ENCODE measurements at places on chromosomes 7 and 10.

DNA sequence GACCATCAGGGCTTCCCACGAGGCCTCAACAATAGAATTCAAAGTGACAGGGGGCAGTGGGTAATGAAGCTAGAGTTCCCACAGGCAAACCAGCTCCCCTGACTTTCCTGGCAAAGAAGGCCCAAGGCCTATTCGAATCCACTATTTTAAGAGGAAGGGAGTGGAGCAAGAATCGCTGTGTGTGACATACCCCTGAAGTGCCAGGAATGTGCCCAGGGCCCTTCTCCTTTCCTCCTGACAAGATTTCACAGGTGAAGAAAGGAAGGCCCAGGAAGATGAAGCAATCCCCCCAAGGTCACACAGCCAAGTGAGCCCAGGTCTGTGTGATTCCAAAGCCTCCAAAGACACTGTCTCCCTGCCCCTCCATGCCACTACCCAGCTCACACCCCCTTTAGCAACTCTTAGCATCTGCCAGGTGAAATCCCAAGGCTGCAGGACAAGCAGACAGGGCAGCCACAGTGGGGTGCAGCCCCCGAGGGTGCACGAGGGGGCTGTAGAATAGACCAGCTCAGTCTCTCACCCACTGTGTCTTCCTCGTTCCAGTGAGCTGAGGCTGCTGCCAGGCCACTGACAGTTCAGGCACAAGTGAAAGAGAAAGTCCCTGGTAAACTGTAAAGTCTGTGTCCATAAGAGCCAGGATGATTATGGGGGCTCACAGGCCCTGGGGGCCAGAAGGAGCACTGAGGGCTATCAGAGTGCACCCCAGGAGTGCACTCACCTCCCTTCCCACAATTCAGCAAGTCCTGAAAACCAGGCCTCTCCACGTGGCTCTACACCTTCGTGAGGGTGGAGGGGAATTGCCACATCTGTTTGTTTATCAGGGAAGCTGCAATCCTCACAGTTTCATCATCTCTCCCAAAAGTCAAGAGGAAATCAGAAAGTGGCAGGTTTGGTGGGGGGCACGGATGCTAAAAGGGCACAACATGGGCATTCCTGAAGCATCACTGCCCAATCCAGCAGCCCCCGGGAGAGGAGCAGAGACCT, 70.8 kb upstream of the ZMIZ1 start:
- no peak for DNase-seq

DNA sequence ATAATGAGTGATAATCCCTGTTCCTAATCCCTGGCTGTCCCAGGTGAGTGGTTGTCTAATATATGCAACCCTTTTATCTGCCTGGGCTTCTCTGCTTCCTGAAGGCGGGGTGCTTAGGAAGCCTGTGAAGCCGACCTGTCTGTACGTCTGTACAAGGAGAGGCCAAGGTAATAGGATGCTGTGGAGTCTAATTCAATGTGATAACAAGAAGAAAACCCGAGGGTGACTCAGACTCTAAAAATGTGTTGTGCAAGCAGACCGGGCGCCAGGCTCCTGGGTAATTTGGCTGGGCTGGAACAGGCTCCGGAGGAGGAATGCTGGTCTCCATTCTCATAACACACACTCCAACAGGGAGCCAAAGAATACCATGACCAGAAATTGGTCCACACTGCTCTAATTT, 43.6 kb downstream of the THNSL1 start:
- no peak for DNase-seq

DNA sequence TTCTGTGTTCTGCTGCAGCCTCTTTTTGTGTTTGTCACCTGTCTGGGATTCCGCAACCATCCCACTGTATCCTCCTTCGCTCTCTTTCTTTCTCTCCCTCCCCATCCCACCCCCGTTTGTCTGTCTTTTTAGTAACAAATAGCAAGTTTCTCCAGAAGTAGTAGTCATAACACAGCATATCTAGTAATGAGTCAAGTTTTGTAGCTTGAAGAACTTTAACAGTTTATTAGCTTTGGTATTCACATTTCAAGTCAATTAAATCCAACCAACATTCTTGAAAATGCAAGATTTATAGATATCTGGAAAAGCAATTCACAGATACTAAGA, 154.1 kb upstream of the MTPN start:
- DNase-seq, result no peak

DNA sequence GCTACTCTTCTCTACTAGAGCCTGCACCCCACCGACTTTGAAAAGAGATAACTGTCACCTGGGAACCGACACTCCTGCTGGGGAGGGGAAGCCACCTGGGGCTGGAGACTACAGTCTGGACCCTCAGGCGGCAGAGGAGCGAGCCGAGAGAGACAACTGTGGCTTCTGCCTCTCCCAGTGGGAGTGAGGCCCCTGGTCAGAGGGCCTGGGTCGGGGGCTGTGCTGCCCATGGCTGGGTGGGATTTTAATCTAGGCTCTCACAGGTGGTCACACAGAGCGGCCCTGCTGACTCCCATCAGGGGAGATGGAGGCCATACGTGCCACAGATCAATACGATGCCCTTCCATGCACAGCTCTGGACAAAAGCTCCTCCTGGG, 372.1 kb downstream of the DNAJB6 start:
- no peak for DNase-seq

DNA sequence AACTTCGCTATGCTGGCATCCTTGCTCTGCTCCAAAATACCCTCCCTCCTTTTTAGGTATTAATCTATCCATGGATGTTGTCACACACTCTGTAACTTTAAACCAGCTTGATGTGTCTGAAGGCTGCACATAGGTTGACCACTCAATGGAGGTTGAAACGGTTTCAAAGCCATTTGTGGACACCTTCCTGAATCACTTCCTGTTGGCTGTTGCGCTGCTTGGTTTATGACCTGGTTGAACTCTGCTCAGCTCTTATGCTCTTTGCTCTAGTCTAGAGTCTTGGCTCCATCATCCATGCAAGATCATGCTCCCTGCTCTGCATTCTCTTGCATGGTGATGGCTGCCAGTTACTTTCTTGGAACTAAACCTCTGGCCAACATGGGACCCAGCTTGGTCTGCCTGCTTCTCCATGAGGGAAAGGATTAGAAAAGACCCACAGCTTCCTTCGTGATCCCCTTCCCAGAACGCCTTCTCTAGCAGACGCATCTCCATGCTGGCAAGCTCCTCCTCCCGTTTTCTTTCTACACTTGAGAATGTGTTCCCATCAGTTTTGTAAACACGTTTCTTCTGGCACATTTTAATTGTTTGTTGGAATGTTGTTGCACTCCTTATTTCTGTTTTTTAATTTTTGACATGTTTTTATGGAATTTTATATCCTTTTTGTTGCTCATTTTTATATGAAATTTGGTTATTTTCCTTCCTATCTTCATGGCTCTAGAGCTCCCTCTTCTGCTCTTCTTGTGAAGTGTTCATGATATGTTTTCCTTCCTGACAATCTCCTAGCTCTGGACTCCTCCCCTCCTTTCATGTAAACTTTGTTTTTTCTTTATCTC, 149.8 kb downstream of the XPNPEP1 start:
- no peak for DNase-seq

DNA sequence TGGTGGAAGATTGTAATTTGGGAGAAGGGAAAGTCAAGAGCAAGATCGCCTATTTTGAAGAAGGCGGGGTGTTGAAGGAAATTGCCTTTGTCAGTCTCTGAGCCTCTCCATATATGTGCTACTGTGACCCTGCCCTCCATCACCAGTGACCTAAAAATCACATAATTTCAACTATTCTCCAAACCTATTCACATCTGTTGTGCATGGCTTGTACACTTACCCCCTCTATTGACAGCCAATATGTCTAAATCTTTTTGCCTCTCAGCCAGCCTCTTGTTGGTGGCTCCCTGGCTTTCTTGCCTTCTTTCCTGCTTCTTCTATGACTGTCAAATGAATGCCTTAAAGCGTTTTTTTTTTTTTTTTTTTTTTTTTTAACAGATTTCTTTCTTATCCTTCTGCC, 295.6 kb downstream of the AUTS2 start:
- no peak for DNase-seq

DNA sequence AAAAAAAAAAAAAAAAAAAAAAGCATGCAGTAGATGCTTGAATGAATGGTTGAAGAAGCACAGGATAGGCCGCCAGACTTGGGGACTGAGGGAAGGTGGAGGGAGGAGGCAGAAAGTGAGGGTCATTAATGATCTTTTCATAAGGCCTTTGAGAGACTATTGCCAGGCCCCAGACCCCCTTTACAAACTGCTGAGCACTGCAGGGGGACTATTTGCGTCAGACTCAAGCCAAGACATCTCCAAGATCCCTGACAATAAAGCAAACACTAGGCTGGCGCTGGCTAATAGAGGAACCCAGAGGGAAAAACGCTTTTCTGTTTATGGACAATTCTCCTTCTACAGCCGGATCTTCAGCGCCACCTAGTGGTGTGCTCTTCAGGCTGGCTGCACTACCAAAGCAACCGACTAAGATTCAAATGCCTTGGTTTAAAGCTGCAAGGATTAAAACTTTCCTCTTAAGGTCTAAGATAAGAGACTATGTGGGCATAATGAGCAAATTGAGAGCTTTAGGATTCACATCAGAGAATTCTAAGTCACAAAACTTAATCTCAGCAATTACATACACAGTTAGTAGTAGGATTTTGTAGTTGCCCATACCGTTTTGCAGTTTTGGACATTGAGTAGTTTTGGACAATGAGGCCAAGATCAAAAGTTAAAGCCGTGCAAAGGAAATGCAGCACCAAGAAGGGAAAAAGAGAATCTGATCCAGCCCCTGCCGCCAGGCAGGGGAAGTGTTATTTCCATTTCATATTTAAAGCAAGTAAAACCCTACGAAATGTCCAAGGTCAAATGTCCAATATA, 17.9 kb upstream of the AGK start:
- peak; percentile 17 for DNase-seq

DNA sequence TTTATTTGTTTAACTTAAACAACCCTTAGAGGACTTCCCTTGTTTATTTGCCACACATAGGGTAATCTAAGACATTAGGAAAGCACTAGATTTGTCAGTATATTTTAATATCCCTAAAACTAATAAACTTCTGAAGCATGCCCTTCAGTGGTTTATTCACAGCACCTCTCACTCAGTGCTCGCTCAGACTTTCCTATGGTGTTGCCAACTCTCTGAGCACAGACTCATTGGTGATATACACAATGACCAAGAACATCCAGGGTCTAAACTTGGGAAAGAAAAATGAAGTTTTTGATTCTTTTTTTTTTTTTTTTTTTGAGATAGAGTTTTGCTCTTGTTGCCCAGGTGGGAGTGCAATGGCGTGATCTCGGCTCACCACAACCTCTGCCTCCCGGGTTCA, 82.2 kb downstream of the RAB11FIP2 start:
- no peak for DNase-seq

- no peak for DNase-seq
Measured at GRCh38 chr7:80311313-80311712, 176.7 kb downstream of the GNAI1 start.

DNA sequence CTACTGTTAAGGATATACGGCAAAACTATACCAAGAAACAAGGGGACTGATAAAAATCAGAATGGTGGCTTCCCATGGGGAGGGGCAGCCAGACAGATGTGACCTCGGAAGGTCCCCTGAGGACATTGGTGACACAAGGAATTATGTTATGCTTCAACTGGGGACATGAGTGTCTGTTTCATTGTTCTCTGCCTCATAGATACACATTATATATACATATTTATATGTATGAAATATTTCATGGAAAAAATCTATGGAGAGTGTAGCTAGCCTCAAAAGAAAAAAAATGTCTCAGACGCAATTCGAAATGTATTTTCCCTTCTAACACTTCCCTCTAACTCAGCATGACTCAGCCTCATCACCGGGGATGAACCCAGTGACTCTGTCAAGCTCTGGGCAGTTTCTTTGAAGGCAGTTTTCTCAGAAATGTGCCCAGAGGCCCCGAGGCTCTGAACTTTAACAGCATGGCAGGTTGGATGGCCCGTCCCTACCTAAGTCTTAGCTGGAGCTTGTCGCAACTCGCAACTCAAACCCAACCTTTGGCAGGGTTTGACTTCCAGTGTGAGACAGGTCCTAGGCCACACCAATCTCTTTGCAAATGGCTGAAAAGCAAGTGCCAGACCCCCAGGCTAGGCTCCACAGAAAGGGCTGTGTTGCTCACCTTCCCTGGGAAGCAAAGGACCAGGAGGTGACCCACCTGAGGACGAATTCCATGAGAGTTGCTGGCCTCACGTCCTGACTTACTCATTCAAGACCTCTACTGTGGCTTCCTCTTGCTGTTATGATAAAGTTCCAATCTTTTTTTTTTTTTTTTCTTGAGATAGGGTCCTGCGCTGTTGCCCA, 86.9 kb downstream of the CARD11 start:
- DNase-seq, result no peak

DNA sequence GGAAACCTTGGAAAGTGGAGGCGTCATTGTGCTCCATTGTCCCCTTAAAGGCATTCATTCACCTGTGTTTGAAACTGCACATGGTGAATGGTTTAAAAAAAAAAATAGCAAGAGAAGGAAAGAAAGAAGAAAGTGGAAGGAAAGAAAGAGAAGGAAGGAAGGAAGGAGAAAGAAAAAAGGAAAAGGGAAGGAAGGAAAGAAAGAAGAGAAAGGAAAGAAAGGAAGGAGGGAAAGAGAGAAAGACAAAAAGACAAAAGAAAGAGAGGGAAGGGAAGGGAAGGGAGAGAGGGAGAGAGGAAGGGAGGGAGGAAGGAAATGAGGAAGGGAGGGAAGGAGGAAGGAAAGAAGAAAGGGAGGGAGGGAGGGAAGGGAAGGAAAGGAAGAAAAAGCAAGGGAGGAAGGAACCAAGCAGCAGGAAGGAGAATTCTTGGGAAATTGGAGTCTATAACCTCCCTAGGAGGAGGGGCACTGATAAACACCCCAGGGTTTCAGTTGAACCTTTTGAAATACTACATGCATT, 66.9 kb downstream of the CALN1 start:
- DNase-seq, result no peak

DNA sequence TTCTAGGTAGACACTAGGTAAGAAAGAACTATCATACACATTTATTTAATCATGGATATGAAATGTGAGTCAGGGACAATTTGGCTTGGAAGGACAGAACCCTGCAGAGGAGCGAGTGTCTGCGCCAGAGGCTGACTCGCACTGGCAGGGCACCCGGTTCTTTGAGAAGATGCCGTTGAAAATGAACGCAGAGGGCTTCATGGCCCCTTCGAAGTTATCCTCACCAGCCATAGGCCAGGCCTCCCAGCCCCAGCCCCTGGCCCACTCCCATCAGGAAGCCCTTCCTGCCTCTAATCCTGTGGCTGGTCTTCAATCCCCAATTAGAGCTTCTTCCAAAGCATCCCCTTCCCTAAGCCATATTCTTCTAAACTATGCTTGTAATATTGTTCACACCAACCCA, 239.8 kb downstream of the TCERG1L start:
- no peak for DNase-seq

All from SHP77 treated with DMSO at 0.1 percent for 48 hours (cell line).